ENCODE measurements at places on chromosomes 6 and 20. TPM values are rescaled to one million over a fixed set of nuclear protein-coding genes. Genes with fewer than 3 reads are reported as not detected.

DNA sequence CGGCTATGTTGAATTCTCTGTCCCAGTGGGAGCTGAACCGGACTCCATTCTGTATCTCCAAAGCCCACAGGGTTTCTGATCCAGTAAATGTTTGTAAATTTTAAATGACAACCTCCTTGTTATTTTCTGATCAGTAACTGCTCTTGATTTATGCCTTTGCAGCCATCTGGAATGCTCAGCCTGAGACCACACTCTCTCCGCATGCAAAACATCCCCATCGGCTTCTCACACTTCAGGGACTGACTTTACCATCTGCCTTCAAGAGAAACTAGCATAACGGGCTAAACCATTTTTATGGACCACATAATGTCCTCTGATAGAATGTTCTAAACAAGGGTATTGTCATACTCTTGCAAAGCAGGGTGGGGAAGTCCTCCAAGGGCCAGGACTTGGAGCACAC, 94.5 kb upstream of the FOXQ1 start:
- DNase-seq = no peak

GRCh38 chr20:16350465-16350864, 222.8 kb downstream of the KIF16B start:
- no peak for DNase-seq

- no peak for DNase-seq
Observed at GRCh38 chr6:144053601-144054000, 41.8 kb downstream of the SF3B5 start.

DNA sequence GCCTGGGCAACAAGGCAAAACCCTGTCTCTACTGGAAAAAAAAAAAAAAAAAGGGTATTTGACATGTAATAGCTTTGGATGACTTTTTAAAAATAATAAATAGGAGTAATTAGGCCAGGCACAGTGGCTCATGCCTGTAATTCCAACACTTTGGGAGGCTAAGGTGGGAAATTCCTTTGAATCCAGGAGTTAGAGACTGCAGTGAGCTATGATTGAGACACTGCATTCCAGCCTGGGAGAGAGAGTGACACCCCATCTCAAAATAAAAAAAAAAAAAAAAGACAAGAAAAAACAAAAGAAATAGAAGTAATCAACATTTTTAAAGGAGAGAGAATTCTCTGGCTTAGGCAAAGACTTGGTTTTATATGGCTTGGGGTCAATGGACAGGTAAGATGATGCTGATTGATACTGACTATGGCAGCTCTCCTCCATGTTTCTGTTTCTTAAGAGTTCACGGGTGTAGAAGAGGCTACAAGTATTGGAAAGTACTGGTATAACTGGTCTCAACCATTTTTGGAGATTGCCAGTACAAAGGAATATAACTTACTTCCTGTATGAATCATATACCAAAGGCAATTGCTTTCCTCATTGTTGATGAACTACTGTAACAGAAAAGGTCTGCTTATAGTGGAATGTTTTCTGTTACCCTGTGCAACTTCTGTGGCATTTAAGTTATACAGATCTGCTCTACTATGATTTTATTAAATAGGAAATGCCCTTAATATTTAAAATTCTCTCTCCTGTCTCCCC, 10.1 kb downstream of the MAP3K5 start:
- no peak for DNase-seq

- DNase-seq = no peak
Observed at GRCh38 chr6:27312950-27313271, 838 bp upstream of the POM121L2 start.

DNA sequence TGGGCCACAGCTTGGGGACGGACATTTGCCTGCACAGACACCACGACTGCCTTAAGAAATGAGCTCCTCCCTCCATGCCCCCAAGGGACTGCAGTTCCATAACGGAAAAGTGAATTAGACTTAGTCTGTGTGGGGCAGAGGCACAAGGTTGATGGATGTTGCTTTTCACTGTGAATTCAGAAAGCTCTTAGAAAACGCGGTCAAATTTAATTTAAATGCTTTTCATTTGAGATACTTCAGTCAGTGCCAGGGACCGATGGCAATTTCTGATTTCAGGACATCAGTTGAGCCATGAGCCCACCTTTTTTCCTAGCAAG, 356.4 kb downstream of the KIF16B start:
- DNase-seq = no peak

DNA sequence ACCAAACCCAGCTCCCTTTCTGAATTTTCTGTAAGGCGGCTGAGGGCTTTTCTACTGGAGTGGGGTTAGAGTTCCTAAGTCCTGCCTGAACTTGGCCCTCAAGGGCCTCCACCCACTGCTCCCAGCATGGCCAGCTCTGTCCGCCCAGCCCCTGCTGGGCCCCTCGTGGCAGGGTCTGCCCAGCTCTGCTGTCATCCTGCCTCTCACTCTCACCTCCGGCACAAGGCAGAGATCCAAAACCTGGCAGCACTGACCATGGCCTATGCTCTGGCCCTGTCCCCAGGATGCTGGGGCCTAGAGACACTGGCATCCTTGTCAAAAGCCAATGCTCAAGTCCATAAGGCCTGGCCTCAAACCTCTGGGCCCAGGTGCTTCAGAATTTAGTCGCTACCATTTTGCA, 61.1 kb downstream of the TAF4 start:
- DNase-seq = no peak

The PTPRK gene
- total RNA-seq = 30.9 TPM

The SLC4A11 gene
- total RNA-seq = 0.95 TPM

The NOX3 gene
- total RNA-seq = not detected

DNA sequence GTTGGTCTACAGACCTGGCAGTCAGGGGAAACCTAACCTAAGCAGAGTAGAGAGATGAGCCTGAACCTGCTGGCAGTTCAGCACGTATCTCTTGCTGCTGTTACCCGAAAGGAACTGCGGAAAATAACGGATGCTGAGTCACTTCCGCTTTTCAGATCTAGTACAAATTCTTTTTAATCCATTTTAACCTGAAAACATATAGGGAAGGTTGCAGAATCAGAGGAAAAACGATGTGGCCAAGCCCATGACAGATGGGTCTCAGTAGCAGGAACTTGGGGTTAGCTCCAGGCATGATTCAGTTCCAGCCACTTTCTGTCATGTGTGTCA, 351.9 kb upstream of the PRND start:
- DNase-seq = no peak

- no peak for DNase-seq
Observed at GRCh38 chr6:42222448-42222847, 4.8 kb upstream of the MRPS10 start.

DNA sequence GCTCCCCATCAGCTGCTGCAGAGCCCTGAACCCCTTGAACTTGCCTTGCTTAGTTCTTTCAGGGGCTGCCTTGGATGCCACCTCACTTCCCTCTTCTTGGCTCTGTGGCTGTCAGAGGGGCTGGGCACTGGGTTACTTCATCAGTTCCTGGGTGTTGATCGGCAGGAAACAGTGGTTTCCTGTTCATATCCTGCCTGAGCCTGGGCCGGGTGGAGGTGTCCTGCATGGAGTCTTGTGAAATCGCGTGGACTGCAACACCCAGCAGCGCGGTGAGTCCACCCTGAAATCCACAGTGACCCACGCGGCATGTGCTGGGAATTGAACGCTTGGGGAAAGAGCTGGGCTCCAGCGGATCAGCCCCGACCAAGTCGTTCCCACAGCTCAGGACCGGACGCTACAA, 97.5 kb downstream of the CDH26 start:
- no peak for DNase-seq

The LY6G5B gene
- 2.8 TPM for total RNA-seq

The BPIFB2 gene
- total RNA-seq = not detected

- DNase-seq = no peak
Observed at GRCh38 chr20:59812286-59813125, 120.9 kb downstream of the SYCP2 start.

DNA sequence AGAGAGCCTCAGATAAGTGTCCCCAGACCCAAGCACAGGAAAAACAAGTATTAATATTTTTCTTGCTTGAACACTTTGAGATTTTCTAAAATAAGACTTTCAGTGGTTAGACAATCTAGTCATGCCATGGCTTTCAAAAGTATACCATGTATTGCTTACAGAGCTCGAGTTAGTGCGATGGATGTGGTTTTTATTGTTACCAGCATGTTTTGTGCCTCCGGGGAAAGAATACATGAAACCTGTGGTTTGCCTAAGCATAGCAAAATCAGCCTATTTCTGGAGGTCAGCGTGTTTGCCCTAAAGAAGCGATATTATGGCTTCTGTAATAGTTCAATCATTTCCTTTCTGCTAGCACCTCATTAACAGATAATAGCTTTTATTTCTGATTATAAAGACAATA, 21.6 kb downstream of the RIN2 start:
- DNase-seq = no peak

GRCh38 chr20:48171626-48172356, 386.5 kb upstream of the SULF2 start:
- no peak for DNase-seq

The SCRT2 gene
- not detected for total RNA-seq

The TMEM200A gene
- total RNA-seq = 12.8 TPM

- DNase-seq = no peak
Observed at GRCh38 chr6:33826537-33826936, 22.7 kb upstream of the MLN start.

GRCh38 chr6:13794184-13794583, 20.2 kb downstream of the MCUR1 start:
- no peak for DNase-seq

DNA sequence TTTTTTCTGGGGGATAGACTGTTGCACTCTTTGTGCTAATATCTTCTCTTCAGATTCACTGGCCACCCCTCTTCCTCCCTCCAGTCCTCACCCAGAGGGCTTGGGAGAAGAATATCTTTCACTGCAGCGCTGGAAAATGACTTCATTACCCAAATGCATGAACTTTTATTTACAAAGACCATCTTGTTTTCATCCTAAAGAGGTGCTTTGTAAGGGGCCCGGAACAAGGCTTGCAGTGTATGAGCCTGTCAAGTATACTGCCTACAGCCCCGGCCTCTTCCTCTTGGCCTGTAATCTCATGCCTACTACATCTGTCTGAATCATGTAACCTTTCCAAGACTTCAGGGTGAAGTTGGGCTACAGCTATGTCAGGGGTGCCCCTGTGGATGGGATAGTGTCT, 554 bp upstream of the LAMA4 start:
- DNase-seq = no peak

GRCh38 chr6:139407718-139408222, 33.3 kb upstream of the CITED2 start:
- DNase-seq = peak; percentile 17

DNA sequence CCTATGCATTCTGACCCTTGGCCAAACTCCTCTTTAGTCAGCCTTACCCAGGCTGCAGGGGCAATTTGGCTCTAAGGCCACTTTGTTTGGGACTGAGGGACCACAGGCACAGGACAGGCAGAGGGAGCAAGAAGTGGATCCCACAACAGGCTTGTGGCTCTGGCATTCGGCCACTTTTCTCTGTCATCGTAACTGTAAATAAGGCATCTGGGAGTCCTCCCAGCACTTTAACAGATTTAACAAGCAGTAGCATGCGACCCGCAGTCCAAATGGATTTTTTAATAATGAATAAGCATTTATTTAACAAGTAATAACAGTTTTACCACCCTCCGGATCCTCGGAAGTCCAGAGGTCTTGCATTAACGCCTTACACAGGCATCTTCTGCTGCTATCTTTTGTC, 16.1 kb upstream of the CDH22 start:
- no peak for DNase-seq

The HLA-DQA1 gene
- total RNA-seq = not detected

DNA sequence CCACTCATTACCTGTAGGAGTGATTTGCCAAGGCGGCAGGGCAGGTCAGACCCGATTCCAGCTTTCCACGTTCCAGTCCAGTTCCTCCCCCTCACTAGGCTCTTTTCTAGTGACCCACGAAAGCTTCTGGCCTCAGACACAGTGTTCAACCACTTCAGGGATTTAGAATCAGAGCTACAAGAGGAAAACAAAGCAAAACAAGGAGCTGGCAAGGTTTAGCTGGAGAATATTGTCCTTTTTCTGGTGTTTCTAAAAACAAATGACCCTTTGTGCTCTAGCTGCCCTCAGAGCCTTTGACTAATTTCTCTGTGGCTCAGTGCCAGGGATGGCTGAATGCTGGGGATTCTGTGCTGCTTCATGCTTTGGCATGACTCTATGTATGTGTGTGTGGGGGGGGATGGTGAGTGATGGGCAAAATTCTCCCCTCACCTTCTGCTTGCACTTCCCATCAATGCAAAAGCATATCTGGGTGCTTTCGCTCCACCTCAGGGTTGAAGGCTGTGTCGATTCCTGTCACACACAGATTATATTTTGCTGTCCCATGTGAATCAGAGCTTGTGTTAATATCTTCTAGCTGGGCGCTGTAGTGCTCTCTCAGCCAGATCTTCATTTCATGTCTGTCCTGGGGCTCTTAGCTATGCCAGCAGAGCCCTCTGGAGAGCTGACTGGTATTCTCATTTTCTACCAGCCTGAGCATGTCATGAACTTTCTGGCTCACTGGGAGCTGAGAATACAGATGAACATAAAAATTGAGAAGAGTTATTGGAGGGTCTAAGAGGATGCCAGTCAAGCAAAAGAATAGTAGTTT, 19.3 kb upstream of the NEDD9 start:
- no peak for DNase-seq

DNA sequence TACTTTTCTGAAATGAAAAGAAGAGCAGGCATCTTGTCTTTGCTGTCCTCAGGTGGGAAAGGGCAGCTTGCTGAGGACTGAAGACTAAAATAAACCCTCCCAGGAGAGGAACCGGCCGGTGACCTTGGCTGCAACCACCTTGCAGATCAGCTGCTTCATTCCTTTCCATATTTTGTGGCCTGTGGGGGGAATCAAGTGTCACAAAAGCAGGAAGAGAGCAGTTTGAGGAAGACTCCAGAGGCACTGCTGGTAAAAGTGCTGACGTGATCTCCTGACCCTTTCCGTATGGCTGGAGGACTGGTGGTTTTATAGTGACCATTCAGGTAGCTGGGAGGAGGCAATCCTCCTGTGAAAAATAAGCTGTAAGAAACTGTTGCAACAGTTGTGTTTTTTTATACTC, 157.0 kb downstream of the PLCB4 start:
- DNase-seq = no peak

The RIPPLY2 gene
- total RNA-seq = not detected

- DNase-seq = no peak
Observed at GRCh38 chr6:96947055-96947454, 22.5 kb downstream of the KLHL32 start.

DNA sequence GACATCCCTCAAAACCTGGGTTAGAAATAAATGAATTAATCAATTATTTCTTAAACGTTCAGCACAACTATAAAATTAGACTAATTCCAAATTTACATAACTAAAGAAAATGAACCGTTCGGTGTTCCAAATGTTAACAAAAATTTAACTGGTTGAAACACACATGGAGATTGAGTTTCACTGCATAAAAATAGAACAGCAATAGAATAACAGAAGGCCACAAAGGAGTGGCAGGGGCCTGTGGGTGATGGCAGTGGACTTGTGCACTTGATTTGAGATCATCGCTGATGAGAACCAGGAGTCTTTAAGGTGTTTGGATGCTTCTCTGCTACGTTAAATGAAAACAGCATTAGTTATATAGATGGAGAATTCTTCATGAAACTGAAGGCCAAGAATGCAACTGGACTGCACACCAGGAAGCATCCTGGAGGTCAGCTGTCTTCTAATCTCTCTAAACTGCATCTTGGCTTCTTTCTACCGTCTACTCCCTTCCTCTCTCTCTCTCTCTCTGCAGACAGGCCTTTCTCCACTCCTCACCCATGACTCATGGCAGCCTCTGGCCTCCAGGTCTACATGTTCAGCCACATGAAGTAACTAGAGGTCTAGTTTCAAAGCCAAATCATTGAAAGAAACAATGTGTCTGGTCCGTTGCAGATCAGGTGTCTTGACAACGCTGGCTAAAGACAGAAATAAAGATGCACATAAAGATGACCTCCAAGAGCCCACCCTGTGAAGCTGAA, 111.3 kb downstream of the SIM1 start:
- no peak for DNase-seq

All from neural progenitor cell (in vitro differentiated cells).